ENCODE measurements at places on chromosomes 7 and 10.

- DNase-seq, result no peak
Observed at GRCh38 chr10:116690356-116691322, 51.7 kb downstream of the HSPA12A start.

- no peak for DNase-seq
Observed at GRCh38 chr7:116316838-116317628, 106.7 kb downstream of the TES start.

DNA sequence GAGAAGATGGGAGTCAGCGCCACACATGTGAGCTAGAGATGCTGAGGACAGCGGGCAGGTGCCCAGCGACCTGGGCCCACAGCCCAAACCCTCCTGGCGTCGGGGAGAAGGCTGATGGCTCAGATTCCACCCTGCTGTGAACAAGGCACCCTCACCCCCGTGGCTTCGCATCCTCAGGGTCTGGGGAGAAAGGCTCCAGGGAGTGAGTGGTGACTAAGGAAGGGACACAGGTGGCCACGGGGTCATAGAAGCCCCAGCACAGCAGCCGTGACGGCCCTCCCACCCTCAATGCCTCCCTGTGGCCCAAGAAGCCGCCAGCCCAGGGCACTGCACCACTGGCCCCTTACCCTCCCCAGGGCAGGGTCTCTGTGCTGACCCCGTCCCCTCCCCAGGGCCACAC lies 19.6 kb downstream of the INTS1 start:
- DNase-seq, result no peak

- DNase-seq, result no peak
Observed at GRCh38 chr7:6637544-6638229, 569 bp downstream of the ZNF316 start.

- DNase-seq, result no peak
Observed at GRCh38 chr10:101319241-101319915, 34.6 kb upstream of the BTRC start.

DNA sequence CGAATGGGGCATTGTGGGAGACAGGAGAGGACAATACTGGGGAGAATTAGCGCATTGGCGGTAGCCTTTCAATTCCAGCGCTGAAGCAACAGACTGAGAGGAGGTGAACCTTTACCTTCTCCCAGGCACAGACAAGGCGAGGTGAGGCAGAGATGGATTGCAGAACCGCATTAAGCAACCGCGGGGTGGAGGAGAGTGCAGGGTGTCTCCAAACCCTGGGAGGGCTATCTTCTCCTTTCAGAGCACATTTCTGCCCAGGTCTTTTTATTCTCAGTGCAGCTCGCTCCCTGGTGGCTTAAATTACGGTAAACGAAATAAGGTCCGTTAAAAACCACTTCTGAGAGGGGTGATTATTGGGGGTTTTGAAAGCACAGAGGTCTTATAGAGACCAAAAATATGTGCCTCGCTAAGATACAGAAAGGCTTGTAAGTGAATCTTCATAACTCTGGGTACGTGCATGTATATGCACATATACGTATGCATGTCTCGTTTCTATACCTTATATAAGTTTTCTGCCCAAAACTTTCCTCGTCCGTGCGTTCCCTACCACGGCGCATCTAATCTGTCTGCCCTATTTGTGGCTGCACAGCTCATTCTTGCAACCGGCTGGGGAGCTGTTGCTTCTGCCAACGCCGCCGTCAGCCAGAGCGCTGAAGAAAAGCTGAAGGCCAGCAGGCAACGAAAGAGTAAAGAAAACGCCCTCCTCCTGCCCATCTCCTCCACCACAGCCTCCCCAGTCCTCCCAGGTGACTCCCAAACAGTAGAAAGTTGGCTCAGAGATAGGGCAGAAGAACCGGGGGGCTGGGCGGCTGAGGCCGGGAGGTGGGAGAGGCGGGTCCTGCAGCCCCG lies 895 bp upstream of the ZNF804B start:
- DNase-seq, result no peak

DNA sequence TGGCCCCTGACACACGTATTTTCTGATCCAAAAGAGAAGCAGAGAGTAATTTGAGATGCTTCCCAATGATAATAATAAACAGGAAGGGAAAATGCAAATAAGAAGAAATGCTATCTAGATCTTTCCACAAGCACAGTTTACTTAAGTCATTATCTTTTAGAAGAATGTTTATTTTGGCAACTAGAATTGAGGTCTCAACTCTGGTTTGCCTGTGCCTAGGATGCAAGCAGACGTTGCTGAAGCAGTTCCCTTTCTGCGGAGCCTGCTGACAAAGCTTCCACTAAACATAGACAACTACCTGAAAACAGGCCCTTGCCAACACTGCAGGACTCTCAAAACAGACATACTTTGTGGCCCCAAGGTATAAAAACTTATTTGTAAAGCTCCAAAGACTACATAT lies 315.8 kb upstream of the POM121L12 start:
- DNase-seq, result no peak

GRCh38 chr7:50652400-50653125 lies 87.4 kb upstream of the DDC start:
- DNase-seq, result no peak

- no peak for DNase-seq
Observed at GRCh38 chr7:155368894-155369600, 71.4 kb downstream of the INSIG1 start.

DNA sequence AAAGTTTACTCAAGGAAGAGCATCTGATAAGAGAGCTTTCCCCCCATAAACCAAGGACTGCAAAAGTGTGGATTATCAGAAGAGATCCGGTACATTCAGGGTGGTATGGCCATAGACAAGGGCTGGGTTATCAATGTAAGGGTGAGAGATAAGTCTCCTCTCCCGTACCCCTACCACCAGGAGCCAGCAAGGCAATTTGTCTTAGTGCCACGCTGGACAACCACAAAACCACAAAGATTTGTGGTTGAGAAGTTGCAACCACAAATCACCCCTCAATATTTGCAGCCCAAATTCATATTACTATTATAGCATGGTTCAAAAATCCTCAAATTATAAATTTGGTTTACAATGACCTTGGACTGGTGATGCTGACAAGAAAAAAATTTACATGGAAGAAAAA lies 2.3 kb upstream of the ZSCAN25 start:
- no peak for DNase-seq

GRCh38 chr10:125984865-125985495 lies 88.6 kb downstream of the FANK1 start:
- DNase-seq, result no peak

DNA sequence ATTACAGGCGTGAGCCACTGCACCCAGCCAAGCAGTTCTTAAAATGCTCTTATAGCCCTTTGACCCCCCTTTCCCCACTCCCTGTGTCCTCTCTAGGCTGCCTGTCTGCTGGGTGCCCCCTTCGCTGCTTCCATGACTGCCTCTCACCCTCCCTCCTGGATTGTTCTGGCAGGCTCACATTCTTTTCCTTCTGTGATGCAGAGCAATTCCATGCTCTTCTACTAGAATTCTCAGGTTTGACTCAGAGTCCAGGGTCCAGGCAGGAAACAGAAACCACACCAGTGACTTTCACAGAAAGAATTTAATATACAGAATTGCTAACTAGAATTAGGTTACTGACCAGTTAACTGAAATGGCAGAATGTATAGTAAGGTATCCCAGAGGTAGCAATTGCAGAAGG lies 244.8 kb downstream of the BAMBI start:
- DNase-seq, result no peak

DNA sequence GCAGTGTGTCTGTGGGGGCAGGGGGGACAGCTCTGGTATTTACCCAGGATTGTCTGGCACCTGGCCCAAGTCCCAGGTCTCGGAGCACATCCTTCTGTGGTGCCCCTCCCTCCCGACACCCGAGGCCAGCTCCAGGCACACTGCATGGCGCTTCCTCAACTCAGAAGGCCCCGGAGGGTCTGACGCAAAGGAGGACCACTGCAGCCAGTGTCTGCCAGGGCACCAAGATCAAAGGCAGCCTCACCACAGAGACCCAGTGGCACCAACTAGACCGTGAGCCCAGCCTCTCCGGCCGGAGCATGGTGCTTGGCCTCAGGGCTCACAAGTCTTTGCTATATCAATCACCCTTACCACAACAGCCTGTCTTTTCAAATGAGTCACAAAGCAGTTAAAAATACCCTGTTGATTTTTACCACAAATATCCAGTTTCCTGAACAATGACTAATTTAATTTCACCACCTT lies 99.3 kb upstream of the DDC start:
- DNase-seq, result no peak

Measured in cerebellar nuclear complex (tissue), 1 donor.